ENCODE measurements at places on chromosomes 1 and 21. TPM values are rescaled to one million over a fixed set of nuclear protein-coding genes. Genes with fewer than 3 reads are reported as not detected.

Gene SPATA17
- total RNA-seq = not detected

Gene PHC2
- total RNA-seq = 34.2 TPM

Gene ARMH1
- 133 TPM for total RNA-seq

Gene FCRL6
- total RNA-seq = not detected

Gene ANKRD65
- total RNA-seq = not detected

Gene NBPF1
- 4.2 TPM for total RNA-seq

Gene RAB42
- not detected for total RNA-seq

Gene FAM177B
- 0.47 TPM for total RNA-seq

DNA sequence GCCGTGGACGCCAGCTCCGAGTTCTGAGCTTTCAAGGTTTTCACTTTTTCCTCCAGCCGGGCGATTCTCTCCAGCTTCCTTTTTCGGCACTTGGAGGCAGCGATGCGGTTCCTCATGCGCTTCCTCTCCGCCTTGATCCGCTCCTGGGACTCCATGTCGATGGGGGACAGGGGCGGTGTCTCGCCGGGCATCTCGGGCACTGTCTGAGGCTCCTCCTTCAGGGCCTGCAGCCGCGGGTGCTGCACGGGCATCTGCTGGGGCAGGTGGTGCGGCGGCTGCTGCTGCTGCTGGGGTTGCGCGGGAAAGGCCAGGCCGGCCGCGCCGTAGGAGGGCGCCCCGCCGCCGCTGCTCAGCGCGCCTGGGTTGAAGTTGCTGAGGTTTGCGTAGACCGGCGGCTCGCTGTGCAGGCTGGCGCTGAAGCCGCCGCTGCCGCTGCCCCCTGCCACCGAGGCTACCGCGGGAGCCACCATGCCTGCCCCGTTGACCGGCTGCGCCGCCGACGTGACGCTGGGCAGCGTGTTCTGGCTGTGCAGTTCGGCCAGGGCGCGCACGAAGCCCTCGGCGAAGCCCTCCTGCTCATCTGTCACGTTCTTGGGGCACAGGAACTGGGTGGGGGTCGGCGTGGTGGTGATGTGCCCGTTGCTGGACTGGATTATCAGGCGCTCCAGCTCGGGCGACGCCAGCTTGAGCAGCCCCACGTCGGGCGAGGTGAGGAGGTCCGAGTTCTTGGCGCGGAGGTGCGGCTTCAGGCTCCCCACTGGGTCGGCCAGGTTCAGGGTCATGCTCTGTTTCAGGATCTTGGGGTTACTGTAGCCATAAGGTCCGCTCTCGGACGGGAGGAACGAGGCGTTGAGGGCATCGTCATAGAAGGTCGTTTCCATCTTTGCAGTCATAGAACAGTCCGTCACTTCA lies 1.4 kb downstream of the JUN start:
- peaks cover 9% of the 10 kb centered on the region for H3K27me3 ChIP-seq
- H3K36me3 ChIP-seq = peaks cover 38% of the 10 kb centered on the region
- peak; percentile 90 for DNase-seq
- H3K27ac ChIP-seq = peak overlapping the region; percentile 99
- peak overlapping the region; percentile 97 for H3K4me3 ChIP-seq

- DNase-seq = no peak
- H3K27ac ChIP-seq = peak overlapping the region; percentile 22
- H3K36me3 ChIP-seq = peaks cover 18% of the 10 kb centered on the region
- H3K4me1 ChIP-seq = peaks cover 32% of the 10 kb centered on the region
Observed at GRCh38 chr1:155250246-155250632, 5.0 kb downstream of the ENTREP3 start.

DNA sequence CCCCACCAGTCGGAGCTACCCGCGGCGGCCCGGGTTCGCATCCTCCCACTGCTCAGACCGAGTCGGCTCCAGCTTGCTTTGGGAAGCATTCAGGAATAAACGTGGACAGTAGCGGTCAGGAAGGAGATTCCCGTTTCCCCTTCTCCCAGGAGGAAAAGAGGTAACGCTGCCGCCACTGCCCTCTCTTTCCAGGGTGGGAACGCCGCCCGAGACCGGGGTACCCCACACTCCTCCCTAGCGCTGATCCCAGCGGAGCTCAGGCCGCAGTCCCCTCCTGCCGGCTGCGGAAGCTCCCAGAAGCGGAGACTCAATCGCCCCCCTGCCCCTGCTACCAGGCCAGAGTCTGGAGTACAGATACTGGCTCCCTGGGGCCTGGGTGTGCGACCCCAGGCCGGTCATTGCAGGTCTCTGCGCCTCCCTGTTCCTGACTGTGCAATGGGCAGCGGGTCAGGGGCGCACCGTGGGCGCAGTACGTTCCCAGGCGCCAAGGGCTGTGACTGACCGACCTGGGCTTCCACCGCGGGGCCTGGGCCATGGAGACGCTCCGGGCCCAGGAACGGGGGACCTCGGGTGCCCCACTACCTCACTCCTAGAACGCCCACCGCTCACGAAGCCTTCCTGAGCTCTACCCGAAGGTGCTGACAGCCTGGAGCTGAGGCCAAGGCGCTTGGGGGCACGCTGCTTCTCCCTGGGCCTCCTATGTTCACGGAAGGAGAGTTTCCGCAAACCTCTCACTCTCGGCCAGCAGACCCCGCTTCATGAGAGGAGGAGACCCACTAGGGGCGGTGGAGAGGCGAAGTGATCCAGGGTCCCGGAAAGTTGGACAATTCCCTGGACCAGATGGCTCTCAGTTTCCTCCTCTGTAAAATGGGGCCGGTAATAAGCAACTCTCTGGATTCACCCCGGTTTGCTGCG lies 7.8 kb downstream of the DMRTA2 start:
- peaks cover 61% of the 10 kb centered on the region for H3K27me3 ChIP-seq
- peaks cover 13% of the 10 kb centered on the region for H3K36me3 ChIP-seq
- H3K27ac ChIP-seq = no peak overlapping the region
- peaks cover 10% of the 10 kb centered on the region for H3K4me1 ChIP-seq

- peaks cover 35% of the 10 kb centered on the region for H3K27me3 ChIP-seq
- no peak overlapping the region for H3K27ac ChIP-seq
- H3K36me3 ChIP-seq = no peaks in the 10 kb centered on the region
Observed at GRCh38 chr1:201652181-201652580, 113.3 kb downstream of the NAV1 start.

GRCh38 chr1:37865348-37866120 lies 6.1 kb upstream of the MTF1 start:
- DNase-seq = no peak
- peaks cover 5% of the 10 kb centered on the region for H3K4me1 ChIP-seq
- peaks cover 18% of the 10 kb centered on the region for H3K36me3 ChIP-seq
- no peaks in the 10 kb centered on the region for H3K27me3 ChIP-seq
- no peak overlapping the region for H3K4me3 ChIP-seq

GRCh38 chr1:246647113-246647512 lies 77.1 kb upstream of the SCCPDH start:
- H3K27ac ChIP-seq = no peak overlapping the region
- peaks cover 2% of the 10 kb centered on the region for H3K4me1 ChIP-seq
- peaks cover 37% of the 10 kb centered on the region for H3K36me3 ChIP-seq
- no peak overlapping the region for H3K4me3 ChIP-seq

- no peak for DNase-seq
- no peaks in the 10 kb centered on the region for H3K27me3 ChIP-seq
- H3K36me3 ChIP-seq = peaks cover 3% of the 10 kb centered on the region
- H3K4me3 ChIP-seq = no peak overlapping the region
- H3K27ac ChIP-seq = no peak overlapping the region
- H3K4me1 ChIP-seq = peaks cover 4% of the 10 kb centered on the region
Observed at GRCh38 chr1:225774281-225775147, 3.1 kb upstream of the SRP9 start.

- H3K4me3 ChIP-seq = no peak overlapping the region
- no peaks in the 10 kb centered on the region for H3K4me1 ChIP-seq
- no peaks in the 10 kb centered on the region for H3K27me3 ChIP-seq
- H3K27ac ChIP-seq = no peak overlapping the region
- DNase-seq = no peak
Observed at GRCh38 chr21:40250514-40251294, 383.5 kb downstream of the PCP4 start.

DNA sequence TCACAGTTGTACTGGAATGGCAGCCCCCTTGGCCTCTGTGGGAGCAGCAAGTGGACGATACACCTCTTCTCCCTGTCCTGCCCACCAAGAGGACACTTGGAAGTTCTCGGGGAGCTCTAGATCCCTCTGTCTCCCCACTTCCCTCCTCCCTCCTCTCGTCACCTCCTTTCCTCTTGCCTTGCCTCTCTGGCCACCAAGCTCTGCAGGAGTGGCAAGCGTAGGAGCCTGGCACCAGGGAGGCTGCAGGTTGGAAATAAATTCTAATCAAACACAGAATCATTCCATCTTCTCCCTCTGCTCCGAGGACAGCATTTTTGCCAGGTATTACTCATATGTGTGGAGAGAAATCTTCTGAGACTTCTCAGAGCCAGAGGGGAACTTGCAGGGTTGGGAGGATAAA lies 20.8 kb downstream of the CAMK2N1 start:
- H3K4me1 ChIP-seq = peaks cover 5% of the 10 kb centered on the region
- no peaks in the 10 kb centered on the region for H3K36me3 ChIP-seq
- H3K4me3 ChIP-seq = no peak overlapping the region
- DNase-seq = no peak

- H3K4me1 ChIP-seq = no peaks in the 10 kb centered on the region
- no peaks in the 10 kb centered on the region for H3K36me3 ChIP-seq
- no peaks in the 10 kb centered on the region for H3K27me3 ChIP-seq
- no peak overlapping the region for H3K27ac ChIP-seq
- no peak overlapping the region for H3K4me3 ChIP-seq
Observed at GRCh38 chr21:27372381-27372780, 405.5 kb upstream of the ADAMTS5 start.

- no peaks in the 10 kb centered on the region for H3K27me3 ChIP-seq
- DNase-seq = peak; percentile 60
- H3K4me3 ChIP-seq = peak overlapping the region; percentile 97
- H3K4me1 ChIP-seq = peaks cover 41% of the 10 kb centered on the region
Observed at GRCh38 chr1:23692308-23692871, 784 bp downstream of the RPL11 start.

- H3K4me1 ChIP-seq = no peaks in the 10 kb centered on the region
- no peak overlapping the region for H3K4me3 ChIP-seq
- H3K27me3 ChIP-seq = no peaks in the 10 kb centered on the region
- no peak for DNase-seq
- H3K27ac ChIP-seq = no peak overlapping the region
Observed at GRCh38 chr1:47791879-47792608, 205.1 kb downstream of the TRABD2B start.

DNA sequence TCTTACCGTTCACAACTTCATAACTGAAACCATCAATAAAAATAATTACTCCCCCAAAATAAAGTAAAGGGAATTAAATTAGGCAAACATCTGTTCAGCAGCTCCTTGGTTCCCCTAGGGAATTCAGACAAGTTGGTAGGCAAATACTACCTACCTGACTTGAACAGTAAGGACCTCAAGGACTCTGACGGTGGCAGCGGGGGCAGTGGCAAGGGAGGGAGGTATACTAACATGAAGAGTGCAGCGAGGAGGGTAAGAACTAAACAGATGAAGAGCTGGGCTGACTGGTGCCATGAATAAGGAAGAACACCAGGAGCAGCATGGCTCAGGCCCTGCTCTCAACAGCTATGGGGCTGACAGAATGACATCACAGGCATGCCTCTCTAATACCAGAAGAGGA lies 33.1 kb downstream of the MTOR start:
- H3K36me3 ChIP-seq = peaks cover 65% of the 10 kb centered on the region
- H3K4me3 ChIP-seq = no peak overlapping the region
- no peak for DNase-seq
- no peak overlapping the region for H3K27ac ChIP-seq
- H3K27me3 ChIP-seq = no peaks in the 10 kb centered on the region
- peaks cover 15% of the 10 kb centered on the region for H3K4me1 ChIP-seq

- peak overlapping the region; percentile 63 for H3K4me3 ChIP-seq
- DNase-seq = no peak
- peaks cover 8% of the 10 kb centered on the region for H3K36me3 ChIP-seq
- peak overlapping the region; percentile 12 for H3K27ac ChIP-seq
- peaks cover 25% of the 10 kb centered on the region for H3K4me1 ChIP-seq
Observed at GRCh38 chr1:185404907-185405568, 88.0 kb upstream of the IVNS1ABP start.

DNA sequence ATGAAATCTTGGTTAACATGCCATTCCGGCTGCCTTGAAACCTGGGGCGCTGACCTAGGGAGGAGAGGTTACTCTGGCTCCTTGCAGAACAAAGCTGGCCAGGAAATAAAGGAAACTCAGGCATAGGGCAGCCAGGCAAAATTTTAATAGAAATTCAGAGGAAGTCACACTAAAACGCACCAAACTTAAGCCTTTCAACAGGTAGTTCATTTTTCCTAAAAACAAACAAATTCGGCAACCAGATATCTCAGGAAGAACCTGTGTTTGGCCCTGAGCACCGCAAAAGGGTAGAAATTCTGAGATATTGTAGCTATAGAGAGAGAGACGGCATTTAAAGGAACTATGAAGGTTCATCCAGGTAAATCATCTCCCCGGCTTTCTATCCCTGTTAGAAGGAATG lies 13.1 kb downstream of the LYST start:
- H3K27ac ChIP-seq = no peak overlapping the region
- H3K4me1 ChIP-seq = peaks cover 54% of the 10 kb centered on the region
- no peak overlapping the region for H3K4me3 ChIP-seq
- no peaks in the 10 kb centered on the region for H3K27me3 ChIP-seq

DNA sequence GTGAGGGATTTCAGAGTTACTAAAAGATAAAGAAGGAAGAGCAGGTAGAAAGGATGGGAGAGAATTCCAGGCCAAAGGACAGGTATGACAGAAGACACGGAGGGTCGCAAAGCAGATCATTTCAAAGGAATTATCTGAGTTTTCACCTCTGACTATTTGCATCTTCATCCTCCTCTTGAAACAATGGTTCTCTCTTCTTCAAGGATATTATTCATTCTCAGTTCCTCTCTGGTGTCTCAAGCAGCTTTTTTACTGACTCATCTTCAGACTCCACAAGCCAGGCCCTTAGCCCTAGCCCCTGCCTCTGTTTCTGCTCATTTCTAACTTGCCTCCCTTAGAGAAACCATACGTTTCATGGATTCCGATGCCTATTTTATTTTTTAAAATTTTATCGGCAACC lies 15.0 kb downstream of the DDX59 start:
- peaks cover 26% of the 10 kb centered on the region for H3K4me1 ChIP-seq
- H3K27ac ChIP-seq = no peak overlapping the region
- peaks cover 49% of the 10 kb centered on the region for H3K36me3 ChIP-seq
- no peak for DNase-seq

DNA sequence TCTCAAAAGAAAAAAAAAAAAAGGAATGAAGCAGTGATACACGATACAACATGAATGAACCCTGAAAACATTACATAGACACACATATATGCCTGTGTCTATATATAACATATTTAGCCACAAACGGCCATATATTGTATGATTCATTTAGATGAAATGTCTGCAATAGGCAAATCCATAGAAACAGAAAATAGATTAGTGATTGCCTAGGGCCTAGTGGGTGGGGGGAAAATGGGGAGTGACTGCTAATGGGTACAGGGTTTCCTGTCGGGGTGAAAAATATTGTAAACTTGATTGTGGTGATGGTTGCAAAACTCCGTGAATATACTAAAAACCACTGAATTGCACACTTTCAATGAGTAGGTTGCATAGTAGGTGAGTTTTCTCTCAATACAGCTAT lies 6.0 kb upstream of the H6PD start:
- H3K27me3 ChIP-seq = peaks cover 6% of the 10 kb centered on the region
- peaks cover 8% of the 10 kb centered on the region for H3K4me1 ChIP-seq
- H3K36me3 ChIP-seq = no peaks in the 10 kb centered on the region
- no peak for DNase-seq
- H3K4me3 ChIP-seq = no peak overlapping the region

Measured in activated CD4-positive, alpha-beta T cell treated with anti-CD3 and anti-CD28 coated beads, Interleukin-2, amount 10 ng/mL, durations not matched to agents 24 days and 14 days (primary cell).